ENCODE measurements at places on chromosomes 5 and 9. TPM values are rescaled to one million over a fixed set of nuclear protein-coding genes. Genes with fewer than 3 reads are reported as not detected.

Gene TIMD4
- 2.7 TPM for total RNA-seq

DNA sequence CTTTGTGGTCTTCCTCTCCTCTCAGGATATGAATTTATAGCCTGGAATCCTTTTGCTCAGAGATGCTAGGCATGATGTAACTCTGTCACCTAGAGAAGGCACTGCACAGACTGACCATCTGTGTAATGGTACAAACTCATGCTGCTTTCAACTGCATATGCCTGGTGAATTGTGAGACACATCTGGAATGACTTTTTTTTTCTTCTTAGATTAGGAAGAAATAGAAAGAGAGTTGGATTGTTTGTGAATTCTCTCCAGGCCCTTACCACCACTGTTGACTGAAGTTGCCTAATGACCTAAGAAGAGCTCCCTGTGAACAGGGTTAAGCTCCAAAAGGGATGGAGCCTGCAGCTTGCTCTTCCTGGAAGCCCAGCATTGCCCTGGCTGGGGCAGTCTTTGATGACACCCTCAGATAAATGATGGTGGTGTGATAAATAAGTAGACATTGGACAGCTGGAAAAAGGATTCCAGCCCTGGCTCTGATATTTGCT is 47.8 kb upstream of the TRIM32 start:
- no peak for DNase-seq
- no peak overlapping the region for H3K27ac ChIP-seq
- H3K27me3 ChIP-seq = no peaks in the 10 kb centered on the region
- no peaks in the 10 kb centered on the region for H3K36me3 ChIP-seq
- no peaks in the 10 kb centered on the region for H3K4me1 ChIP-seq

- H3K4me3 ChIP-seq = no peak overlapping the region
- no peak overlapping the region for H3K27ac ChIP-seq
- H3K4me1 ChIP-seq = peaks cover 17% of the 10 kb centered on the region
- peaks cover 2% of the 10 kb centered on the region for H3K27me3 ChIP-seq
Measured at GRCh38 chr5:133256276-133256675, 204.5 kb downstream of the HSPA4 start.

Gene NKD2
- 1.3 TPM for total RNA-seq
